ENCODE measurements at places on chromosomes 2 and 18. TPM values are rescaled to one million over a fixed set of nuclear protein-coding genes. Genes with fewer than 3 reads are reported as not detected.
A peak's percentile ranks its signal among the peaks of the same experiment; 100 is the strongest.

DNA sequence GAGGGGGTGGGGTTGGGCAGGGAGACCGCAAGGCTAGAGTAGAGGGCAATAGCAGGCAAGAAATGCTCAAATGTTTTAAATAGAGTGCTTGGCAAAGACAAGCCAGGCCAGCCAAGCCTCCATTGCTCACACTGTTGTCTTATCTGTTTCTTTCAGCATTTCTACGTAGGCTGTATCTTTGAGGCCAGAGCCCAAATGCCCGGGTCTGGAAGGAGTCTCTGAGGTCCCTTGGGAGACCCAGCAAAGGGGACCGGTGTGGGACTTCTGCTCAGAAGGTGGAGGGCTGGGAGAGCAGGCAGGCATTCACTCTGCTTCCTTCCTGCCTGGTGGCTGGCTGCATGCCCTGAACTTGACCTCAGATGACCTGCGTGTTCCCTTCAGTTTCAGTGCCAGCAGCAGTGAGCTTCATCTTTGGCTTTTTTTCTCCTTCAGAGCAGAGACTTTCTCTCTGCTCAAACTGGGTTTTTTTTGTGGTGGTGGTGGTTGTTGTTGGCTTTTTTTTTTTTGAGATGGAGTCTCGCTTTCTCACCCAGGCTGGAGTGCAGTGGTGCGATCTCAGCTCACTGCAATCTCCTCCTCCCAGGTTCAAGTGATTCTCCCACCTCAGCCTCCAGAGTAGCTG, 13.7 kb upstream of the TET3 start:
- H3K4me1 ChIP-seq: peaks cover 55% of the 10 kb centered on the region
- H3K27ac ChIP-seq: peak overlapping the region; percentile 85
- DNase-seq: peak; percentile 91
- no peaks in the 10 kb centered on the region for H3K36me3 ChIP-seq
- no peak overlapping the region for H3K4me3 ChIP-seq

GRCh38 chr2:143779021-143779420, 649.8 kb downstream of the ARHGAP15 start:
- H3K4me3 ChIP-seq: no peak overlapping the region
- no peak for DNase-seq
- H3K27ac ChIP-seq: no peak overlapping the region
- H3K36me3 ChIP-seq: no peaks in the 10 kb centered on the region
- H3K4me1 ChIP-seq: no peaks in the 10 kb centered on the region

DNA sequence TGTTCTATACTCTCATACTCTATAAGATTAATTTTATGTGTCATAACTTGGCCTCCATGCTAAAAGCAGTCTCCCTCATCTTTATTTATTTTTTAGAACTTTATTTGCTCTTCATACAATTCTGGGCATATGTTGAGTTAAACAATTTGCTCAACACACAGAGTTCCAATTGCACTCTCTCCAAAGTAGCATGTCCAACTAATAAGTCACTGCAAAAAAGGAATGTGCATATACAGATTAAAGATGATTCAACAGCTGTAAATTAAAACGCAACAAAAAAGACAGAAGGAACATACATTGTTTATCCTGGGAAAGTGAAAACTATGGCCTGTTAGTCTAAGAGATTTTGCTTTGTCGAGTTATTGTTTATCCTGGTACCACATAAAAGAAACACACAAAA, 277.7 kb upstream of the ACVR2A start:
- H3K4me3 ChIP-seq: no peak overlapping the region
- H3K4me1 ChIP-seq: no peaks in the 10 kb centered on the region
- H3K27ac ChIP-seq: no peak overlapping the region
- no peaks in the 10 kb centered on the region for H3K27me3 ChIP-seq
- no peaks in the 10 kb centered on the region for H3K36me3 ChIP-seq

GRCh38 chr2:71934595-71935261, 212.9 kb downstream of the CYP26B1 start:
- H3K4me3 ChIP-seq: no peak overlapping the region
- DNase-seq: peak; percentile 37
- peaks cover 6% of the 10 kb centered on the region for H3K4me1 ChIP-seq

GRCh38 chr2:54041135-54041534, 70.3 kb upstream of the PSME4 start:
- H3K27ac ChIP-seq: no peak overlapping the region
- H3K36me3 ChIP-seq: peaks cover 21% of the 10 kb centered on the region
- no peaks in the 10 kb centered on the region for H3K27me3 ChIP-seq
- H3K4me1 ChIP-seq: no peaks in the 10 kb centered on the region
- peak; percentile 75 for DNase-seq
- no peak overlapping the region for H3K4me3 ChIP-seq

DNA sequence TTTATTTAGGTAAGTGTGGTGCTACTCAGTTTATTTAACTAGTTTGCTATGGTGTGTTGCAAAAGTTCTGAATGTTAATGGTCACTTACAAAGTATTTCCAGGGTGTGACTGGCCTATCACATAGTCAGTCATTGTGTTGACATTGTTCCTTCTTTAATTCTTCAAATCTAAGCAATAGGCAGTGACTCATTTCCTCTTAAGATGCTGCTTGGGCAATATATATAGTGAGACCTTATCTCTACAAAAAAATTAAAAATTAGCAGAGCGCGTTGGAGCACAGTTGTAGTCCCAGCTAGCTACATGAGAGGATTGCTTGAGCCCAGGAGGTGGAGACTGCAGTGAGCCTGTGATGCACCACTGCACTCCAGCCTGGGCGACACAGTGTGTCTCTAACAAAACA, 5.8 kb upstream of the CCDC88A start:
- no peaks in the 10 kb centered on the region for H3K36me3 ChIP-seq
- H3K4me1 ChIP-seq: peaks cover 9% of the 10 kb centered on the region
- no peaks in the 10 kb centered on the region for H3K27me3 ChIP-seq
- DNase-seq: no peak

DNA sequence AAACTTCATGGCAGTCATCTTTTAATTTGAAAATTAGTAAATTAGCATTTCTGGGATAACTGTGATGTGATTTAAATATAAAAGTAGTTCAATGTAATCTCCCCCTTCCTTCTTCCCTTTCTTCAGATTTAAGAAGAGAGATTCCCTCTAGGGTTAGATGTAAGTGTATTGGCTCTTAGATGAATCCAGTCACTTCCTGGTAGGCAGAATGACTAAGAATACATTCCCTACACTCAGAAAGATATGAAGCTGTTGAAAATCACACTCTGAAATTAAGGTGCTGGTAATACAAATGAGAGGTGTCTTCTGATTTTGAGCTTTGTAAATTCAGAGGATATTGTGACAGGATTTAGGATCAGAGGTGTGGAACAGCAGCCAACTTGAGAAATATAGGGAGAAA, 71.6 kb downstream of the TDRD15 start:
- H3K4me3 ChIP-seq: no peak overlapping the region
- no peak for DNase-seq
- H3K36me3 ChIP-seq: no peaks in the 10 kb centered on the region
- no peak overlapping the region for H3K27ac ChIP-seq

GRCh38 chr2:100197631-100198153, 55.3 kb upstream of the AFF3 start:
- H3K36me3 ChIP-seq: no peaks in the 10 kb centered on the region
- H3K27ac ChIP-seq: no peak overlapping the region
- no peaks in the 10 kb centered on the region for H3K27me3 ChIP-seq
- DNase-seq: no peak

GRCh38 chr18:57839942-57840381, 36.8 kb upstream of the ATP8B1 start:
- no peaks in the 10 kb centered on the region for H3K4me1 ChIP-seq
- no peaks in the 10 kb centered on the region for H3K27me3 ChIP-seq
- H3K4me3 ChIP-seq: no peak overlapping the region
- no peak overlapping the region for H3K27ac ChIP-seq
- DNase-seq: no peak

GRCh38 chr2:126475031-126475430, 180.9 kb upstream of the GYPC start:
- no peaks in the 10 kb centered on the region for H3K36me3 ChIP-seq
- no peaks in the 10 kb centered on the region for H3K4me1 ChIP-seq
- H3K4me3 ChIP-seq: no peak overlapping the region

GRCh38 chr2:61793389-61793836, 60.4 kb downstream of the FAM161A start:
- DNase-seq: peak; percentile 86
- no peaks in the 10 kb centered on the region for H3K36me3 ChIP-seq
- H3K27me3 ChIP-seq: no peaks in the 10 kb centered on the region
- no peak overlapping the region for H3K4me3 ChIP-seq
- no peaks in the 10 kb centered on the region for H3K4me1 ChIP-seq

- H3K36me3 ChIP-seq: no peaks in the 10 kb centered on the region
- no peak overlapping the region for H3K4me3 ChIP-seq
- no peaks in the 10 kb centered on the region for H3K4me1 ChIP-seq
- H3K27me3 ChIP-seq: no peaks in the 10 kb centered on the region
- DNase-seq: no peak
- no peak overlapping the region for H3K27ac ChIP-seq
Measured at GRCh38 chr2:203928849-203929248, 7.7 kb upstream of the ICOS start.

DNA sequence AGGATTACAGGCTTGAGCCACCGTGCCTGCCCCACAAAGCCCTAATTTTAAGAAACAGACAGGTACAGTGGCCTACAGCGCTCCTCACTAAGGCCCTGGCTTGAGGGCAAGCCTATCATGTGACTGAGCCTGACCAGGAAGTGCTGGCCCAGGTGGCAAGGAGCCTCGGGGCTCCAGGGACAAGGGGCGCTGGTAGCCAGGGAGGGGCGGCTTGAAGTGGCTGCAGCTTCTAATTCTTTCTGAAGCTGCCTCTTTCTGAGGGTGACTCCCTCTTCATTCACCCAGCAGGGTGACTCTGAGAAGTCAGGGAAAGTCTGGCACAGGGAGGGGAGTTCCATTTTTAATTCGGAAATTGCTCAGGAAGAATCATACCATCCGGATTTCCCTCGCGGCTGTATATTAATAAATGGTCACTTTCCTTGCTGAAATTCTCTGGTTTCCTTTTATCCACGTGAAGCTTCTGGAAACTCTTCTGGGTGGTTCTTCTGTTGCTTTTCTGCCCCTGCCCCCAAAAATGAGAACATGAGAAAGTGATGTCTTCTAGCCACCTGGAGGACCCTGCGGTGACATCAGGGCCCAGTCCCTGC, 115.7 kb downstream of the FAM210A start:
- DNase-seq: peak; percentile 74
- H3K27me3 ChIP-seq: peaks cover 6% of the 10 kb centered on the region
- no peaks in the 10 kb centered on the region for H3K36me3 ChIP-seq

- no peak overlapping the region for H3K4me3 ChIP-seq
- no peak overlapping the region for H3K27ac ChIP-seq
- no peaks in the 10 kb centered on the region for H3K36me3 ChIP-seq
- peaks cover 29% of the 10 kb centered on the region for H3K4me1 ChIP-seq
- DNase-seq: peak; percentile 52
Measured at GRCh38 chr2:120240901-120241429, 11.7 kb upstream of the RALB start.

DNA sequence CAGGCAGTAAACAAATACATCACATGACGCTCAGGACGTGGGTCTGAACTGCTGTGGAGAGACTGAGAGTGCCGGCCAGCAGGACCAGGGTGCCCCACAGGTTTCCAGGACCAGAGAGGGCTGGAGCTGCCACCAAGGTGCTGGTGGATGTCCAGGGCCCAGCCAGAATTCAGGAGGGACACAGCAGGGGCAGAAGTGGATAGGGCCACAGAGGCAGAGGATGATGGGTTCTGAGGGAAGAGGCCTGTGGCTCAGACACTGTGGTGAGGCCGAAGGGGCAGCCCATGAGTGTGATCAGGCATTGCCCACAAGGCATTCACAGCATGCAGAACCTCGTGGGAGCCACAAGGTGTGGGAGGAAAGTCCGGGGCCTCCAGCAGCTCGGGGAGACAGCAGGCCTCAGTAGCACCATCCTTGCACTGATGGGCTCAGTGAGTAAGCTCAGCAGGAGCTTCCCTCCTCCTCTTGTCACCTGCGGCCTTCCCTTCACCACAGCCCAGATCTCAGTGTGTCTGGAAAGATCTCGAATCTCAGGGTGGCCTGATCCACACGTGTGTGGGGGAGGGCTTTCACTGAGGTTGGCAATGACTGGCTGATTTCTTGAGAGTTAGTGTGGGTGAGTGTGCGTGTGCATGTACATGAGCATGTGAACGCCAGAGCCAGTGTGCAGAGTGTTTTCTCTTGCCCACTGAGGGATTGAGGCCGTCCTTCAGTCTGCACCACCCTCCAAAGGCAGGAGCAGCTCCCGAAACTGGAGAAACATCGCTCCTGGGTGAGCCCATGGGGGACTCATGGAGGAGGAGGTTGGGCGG, 181.8 kb upstream of the RAB6C start:
- H3K27ac ChIP-seq: no peak overlapping the region
- H3K4me3 ChIP-seq: no peak overlapping the region
- no peaks in the 10 kb centered on the region for H3K4me1 ChIP-seq
- H3K36me3 ChIP-seq: no peaks in the 10 kb centered on the region

DNA sequence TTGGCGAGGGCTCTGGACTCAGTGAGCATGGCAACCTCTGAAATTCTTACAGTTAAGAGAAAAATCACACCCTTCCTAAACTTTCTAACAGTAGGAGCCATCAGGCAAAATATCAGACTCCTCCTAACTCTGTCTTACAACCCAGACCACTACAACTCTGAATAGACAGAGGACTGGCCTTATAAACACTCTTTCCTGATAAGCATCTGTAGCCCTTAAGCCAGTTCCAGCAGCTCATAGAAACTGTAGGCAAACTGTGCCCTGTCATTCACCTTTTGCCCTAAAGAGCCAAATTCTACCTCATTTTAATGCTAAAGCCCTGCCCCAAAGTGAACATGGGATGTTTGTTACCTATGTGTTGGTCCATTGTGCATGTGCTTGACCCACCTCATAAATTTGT, 304.8 kb downstream of the ALK start:
- H3K4me1 ChIP-seq: no peaks in the 10 kb centered on the region
- no peak for DNase-seq
- no peaks in the 10 kb centered on the region for H3K36me3 ChIP-seq
- no peaks in the 10 kb centered on the region for H3K27me3 ChIP-seq
- H3K4me3 ChIP-seq: no peak overlapping the region

DNA sequence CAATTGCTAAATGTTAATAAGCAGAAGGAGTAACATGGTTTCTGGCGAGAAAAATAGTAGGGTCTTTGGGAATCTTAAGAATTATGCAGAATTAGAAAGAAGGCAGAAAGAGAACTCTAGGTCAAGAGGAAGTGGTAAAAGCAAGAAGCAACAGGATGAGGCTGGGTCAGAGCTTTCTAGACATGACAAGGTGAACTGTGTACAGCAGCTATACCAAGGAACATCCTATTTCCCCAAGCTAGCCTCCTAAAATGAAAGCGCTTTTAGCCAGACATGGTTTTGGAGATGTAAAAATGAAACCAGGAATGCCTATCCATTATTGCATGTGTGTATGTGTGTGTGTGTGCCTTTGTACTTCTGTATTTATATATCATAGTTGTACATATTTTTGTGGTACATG, 42.3 kb upstream of the STAT1 start:
- DNase-seq: no peak
- no peak overlapping the region for H3K4me3 ChIP-seq
- H3K27ac ChIP-seq: peak overlapping the region; percentile 40
- peaks cover 20% of the 10 kb centered on the region for H3K4me1 ChIP-seq
- H3K27me3 ChIP-seq: no peaks in the 10 kb centered on the region

GRCh38 chr18:75586130-75586889, 158.8 kb upstream of the SMIM21 start:
- no peaks in the 10 kb centered on the region for H3K27me3 ChIP-seq
- H3K27ac ChIP-seq: no peak overlapping the region
- no peaks in the 10 kb centered on the region for H3K36me3 ChIP-seq
- no peak overlapping the region for H3K4me3 ChIP-seq
- no peak for DNase-seq
- no peaks in the 10 kb centered on the region for H3K4me1 ChIP-seq

The TRPM8 gene
- not detected for total RNA-seq

The COL4A4 gene
- 6.2 TPM for total RNA-seq

The FAM168B gene
- 101 TPM for total RNA-seq

The RMDN2 gene
- total RNA-seq: 57.1 TPM

The MRO gene
- total RNA-seq: 2.7 TPM

The LOXL3 gene
- total RNA-seq: 18.7 TPM

The LRRC30 gene
- total RNA-seq: not detected

The ERICH2 gene
- not detected for total RNA-seq

The NFATC1 gene
- total RNA-seq: 56.2 TPM

The TUBB6 gene
- 65.6 TPM for total RNA-seq

The G6PC2 gene
- not detected for total RNA-seq

Measured in spleen (tissue), 13 donors.